Breast epithelium (tissue), 4 donors: ENCODE measurements at places on chromosomes 2 and 18. TPM values are rescaled to one million over a fixed set of nuclear protein-coding genes. Genes with fewer than 3 reads are reported as not detected.
A peak's percentile ranks its signal among the peaks of the same experiment; 100 is the strongest.

The UGT1A4 gene
- total RNA-seq, result not detected

The CDH19 gene
- total RNA-seq, result 0.64 TPM

The SERPINB3 gene
- not detected for total RNA-seq

The EN1 gene
- 1.6 TPM for total RNA-seq

The ANO7 gene
- total RNA-seq, result 0.98 TPM

The CD8B2 gene
- not detected for total RNA-seq

The EIF2AK3 gene
- 34.4 TPM for total RNA-seq

The FKBP1B gene
- 11.0 TPM for total RNA-seq

The SPRED2 gene
- 25.2 TPM for total RNA-seq

The SERPINB5 gene
- total RNA-seq, result not detected

The IL36RN gene
- total RNA-seq, result not detected

The LIMS2 gene
- 19.4 TPM for total RNA-seq

The ERCC3 gene
- 55.2 TPM for total RNA-seq

The FSIP2 gene
- 1.6 TPM for total RNA-seq

The CRYGC gene
- total RNA-seq, result not detected

DNA sequence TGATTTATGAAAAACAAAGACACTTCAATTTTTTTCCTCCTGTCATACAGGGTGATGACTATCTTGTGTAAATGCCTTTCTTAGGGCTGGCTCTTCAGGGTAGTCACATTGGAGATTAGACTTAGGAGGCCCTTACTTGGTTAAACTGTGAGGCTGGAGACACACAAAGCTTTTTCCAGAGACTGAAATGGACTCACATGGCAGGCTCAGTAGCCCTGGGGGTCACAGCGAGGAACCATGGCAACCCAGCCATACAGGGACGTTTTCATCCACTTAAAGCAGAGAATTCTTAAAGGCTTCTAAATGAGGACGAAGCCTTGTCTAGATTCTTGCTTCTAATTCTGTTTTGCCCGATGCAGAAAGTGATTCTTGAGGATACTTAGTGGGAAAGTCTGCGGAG lies 57.3 kb upstream of the ZDBF2 start:
- no peaks in the 10 kb centered on the region for H3K36me3 ChIP-seq
- DNase-seq, result no peak
- no peak overlapping the region for H3K27ac ChIP-seq
- H3K27me3 ChIP-seq, result no peaks in the 10 kb centered on the region
- H3K4me1 ChIP-seq, result no peaks in the 10 kb centered on the region
- no peak overlapping the region for H3K4me3 ChIP-seq

DNA sequence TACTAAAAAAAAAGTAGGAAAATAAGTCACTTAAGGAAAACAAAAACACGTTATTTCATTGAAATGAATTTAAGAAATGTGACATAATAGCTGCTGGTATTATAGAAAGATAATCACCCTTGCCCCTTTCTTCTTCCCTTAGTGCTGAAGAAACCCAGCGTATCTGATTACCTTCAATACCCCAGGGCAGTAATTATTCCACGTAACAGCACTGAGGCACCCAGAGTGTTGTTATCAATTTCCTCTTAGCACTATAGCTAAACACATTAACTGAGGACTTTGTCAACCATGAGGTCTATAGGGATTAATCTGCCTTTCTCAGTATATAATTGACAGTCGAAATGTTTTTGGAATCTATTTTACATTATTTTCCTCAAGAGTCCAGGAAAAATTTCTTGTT lies 180.0 kb upstream of the NXPH2 start:
- no peak for DNase-seq
- no peaks in the 10 kb centered on the region for H3K27me3 ChIP-seq
- no peak overlapping the region for H3K27ac ChIP-seq
- no peaks in the 10 kb centered on the region for H3K4me1 ChIP-seq
- H3K4me3 ChIP-seq, result no peak overlapping the region

DNA sequence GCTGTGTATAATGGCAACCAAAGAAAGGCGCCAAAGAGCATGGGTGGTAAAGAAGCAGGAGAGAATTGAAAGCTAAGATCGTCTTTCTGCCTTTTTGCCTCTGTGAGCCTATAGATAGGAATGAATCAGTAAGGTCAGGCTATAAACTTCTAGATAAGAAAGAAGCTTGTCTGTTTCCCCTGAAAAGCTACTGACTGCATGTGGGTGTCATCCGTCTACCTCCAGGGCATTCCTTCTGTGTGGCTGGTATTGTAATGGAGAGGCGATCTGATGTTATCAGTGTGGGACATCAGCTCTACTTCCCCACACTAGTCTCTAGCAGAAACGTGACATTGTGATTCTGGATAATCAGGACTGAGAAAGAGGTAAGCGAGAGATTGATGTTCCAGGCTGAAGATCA lies 63.4 kb upstream of the PLA2R1 start:
- no peak overlapping the region for H3K27ac ChIP-seq
- H3K4me1 ChIP-seq, result no peaks in the 10 kb centered on the region
- no peak overlapping the region for H3K4me3 ChIP-seq
- DNase-seq, result no peak
- H3K27me3 ChIP-seq, result no peaks in the 10 kb centered on the region
- no peaks in the 10 kb centered on the region for H3K36me3 ChIP-seq

DNA sequence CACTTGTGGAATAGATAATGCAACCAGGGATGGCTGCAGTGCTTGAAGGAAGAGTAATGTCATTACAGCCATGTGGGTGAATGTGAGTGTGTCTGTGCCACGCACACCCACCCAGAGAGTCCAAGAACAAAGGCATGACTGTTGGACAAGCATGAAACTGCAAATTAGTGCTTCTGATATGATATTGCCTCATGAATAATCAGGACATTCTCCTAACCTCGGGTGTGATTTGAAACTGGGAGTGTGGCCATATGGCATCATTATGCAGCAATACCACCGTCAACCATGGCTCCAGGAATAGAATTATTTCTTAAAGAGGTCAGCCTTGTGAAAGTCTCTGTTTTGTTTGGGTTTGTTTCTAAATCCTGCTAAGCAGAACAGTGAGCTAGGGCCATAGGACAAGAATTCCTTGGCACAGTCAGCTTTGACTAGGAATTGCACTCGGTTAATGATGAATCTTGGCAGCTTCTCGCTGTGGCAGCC lies 678.0 kb upstream of the RAB6C start:
- no peak overlapping the region for H3K4me3 ChIP-seq
- no peak overlapping the region for H3K27ac ChIP-seq
- no peaks in the 10 kb centered on the region for H3K4me1 ChIP-seq
- H3K36me3 ChIP-seq, result no peaks in the 10 kb centered on the region
- H3K27me3 ChIP-seq, result no peaks in the 10 kb centered on the region

DNA sequence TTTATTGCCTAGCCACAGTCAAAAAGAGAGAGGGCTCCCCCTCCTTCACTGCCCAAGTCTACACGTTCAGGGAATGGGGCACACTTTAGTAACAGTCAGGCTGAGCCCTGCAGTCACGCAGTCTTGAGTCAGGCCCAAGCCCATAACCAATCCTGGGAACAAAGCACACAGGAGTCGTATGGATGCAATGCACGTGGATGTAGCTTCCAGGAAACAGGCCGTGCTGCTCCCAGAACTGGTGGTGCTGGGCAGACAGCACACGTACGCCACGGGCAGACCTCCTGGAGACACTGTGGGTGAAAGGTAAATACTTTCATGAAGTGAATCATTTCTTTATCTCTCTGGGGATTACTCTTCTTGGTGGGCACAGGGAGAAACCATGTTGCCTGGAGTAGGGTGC lies 30.0 kb upstream of the MBP start:
- no peaks in the 10 kb centered on the region for H3K27me3 ChIP-seq
- H3K4me1 ChIP-seq, result no peaks in the 10 kb centered on the region
- no peaks in the 10 kb centered on the region for H3K36me3 ChIP-seq
- no peak overlapping the region for H3K27ac ChIP-seq
- no peak overlapping the region for H3K4me3 ChIP-seq

- H3K36me3 ChIP-seq, result no peaks in the 10 kb centered on the region
- DNase-seq, result no peak
- H3K4me3 ChIP-seq, result no peak overlapping the region
- H3K27ac ChIP-seq, result no peak overlapping the region
- no peaks in the 10 kb centered on the region for H3K4me1 ChIP-seq
Measured at GRCh38 chr2:225074366-225074765, 32.1 kb upstream of the DOCK10 start.

- no peaks in the 10 kb centered on the region for H3K27me3 ChIP-seq
- no peaks in the 10 kb centered on the region for H3K36me3 ChIP-seq
- H3K27ac ChIP-seq, result no peak overlapping the region
- no peak for DNase-seq
- no peak overlapping the region for H3K4me3 ChIP-seq
- H3K4me1 ChIP-seq, result no peaks in the 10 kb centered on the region
Measured at GRCh38 chr2:7971841-7972240, 710.0 kb upstream of the ID2 start.

- H3K4me1 ChIP-seq, result no peaks in the 10 kb centered on the region
- H3K4me3 ChIP-seq, result no peak overlapping the region
- H3K27ac ChIP-seq, result no peak overlapping the region
- H3K27me3 ChIP-seq, result no peaks in the 10 kb centered on the region
Measured at GRCh38 chr2:223494942-223495341, 107.2 kb downstream of the SCG2 start.

DNA sequence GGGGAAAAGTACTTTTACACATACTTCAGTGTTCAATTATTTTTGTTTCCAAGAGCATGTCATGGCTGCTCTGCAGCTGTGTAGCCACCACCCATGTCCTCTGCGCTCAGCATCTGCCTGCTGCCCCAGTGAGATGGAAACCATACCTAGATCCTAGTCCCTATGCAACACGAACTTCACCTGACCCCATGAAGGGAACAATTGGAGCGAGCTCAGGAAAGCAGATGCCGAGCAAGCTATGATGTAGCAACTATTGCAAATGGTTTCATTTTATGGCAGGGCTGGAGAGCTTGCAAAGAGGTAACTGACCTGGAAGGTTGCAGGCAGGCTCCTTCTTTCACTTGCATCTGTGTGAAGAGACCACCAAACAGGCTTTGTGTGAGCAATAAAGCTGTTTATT lies 1.3 kb upstream of the CCDC141 start:
- H3K4me1 ChIP-seq, result no peaks in the 10 kb centered on the region
- H3K36me3 ChIP-seq, result no peaks in the 10 kb centered on the region
- no peak for DNase-seq
- H3K27me3 ChIP-seq, result no peaks in the 10 kb centered on the region
- no peak overlapping the region for H3K4me3 ChIP-seq

GRCh38 chr2:152240559-152241231 lies 65.1 kb upstream of the STAM2 start:
- H3K4me1 ChIP-seq, result no peaks in the 10 kb centered on the region
- H3K36me3 ChIP-seq, result no peaks in the 10 kb centered on the region
- H3K27ac ChIP-seq, result no peak overlapping the region
- H3K27me3 ChIP-seq, result no peaks in the 10 kb centered on the region
- no peak for DNase-seq
- H3K4me3 ChIP-seq, result no peak overlapping the region

DNA sequence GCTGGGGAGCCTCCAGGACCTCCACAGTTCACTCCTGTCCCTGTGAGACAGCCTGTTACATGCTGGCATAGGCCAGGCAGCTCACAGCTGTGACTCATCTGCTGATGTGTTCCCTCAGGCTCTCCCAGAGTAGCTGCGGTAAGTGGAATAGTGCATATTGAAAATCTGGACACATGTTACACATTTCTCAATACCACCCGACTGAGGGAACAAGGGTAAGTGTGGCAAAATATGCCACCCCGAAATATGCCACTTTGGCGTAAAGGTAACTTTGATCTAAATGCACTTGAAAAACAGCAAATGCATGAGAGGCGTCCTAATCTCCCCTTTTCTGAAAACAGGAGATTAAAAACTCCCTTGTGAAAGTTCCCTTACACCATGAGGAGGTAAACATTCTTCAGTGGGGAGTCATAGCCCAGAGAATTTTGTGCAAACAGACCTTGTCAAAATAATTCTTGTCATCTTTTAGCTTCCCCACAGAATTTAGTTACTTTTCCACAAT lies 557.9 kb downstream of the CCDC85A start:
- no peaks in the 10 kb centered on the region for H3K27me3 ChIP-seq
- H3K27ac ChIP-seq, result no peak overlapping the region
- no peak overlapping the region for H3K4me3 ChIP-seq
- H3K36me3 ChIP-seq, result no peaks in the 10 kb centered on the region
- DNase-seq, result peak; percentile 21

DNA sequence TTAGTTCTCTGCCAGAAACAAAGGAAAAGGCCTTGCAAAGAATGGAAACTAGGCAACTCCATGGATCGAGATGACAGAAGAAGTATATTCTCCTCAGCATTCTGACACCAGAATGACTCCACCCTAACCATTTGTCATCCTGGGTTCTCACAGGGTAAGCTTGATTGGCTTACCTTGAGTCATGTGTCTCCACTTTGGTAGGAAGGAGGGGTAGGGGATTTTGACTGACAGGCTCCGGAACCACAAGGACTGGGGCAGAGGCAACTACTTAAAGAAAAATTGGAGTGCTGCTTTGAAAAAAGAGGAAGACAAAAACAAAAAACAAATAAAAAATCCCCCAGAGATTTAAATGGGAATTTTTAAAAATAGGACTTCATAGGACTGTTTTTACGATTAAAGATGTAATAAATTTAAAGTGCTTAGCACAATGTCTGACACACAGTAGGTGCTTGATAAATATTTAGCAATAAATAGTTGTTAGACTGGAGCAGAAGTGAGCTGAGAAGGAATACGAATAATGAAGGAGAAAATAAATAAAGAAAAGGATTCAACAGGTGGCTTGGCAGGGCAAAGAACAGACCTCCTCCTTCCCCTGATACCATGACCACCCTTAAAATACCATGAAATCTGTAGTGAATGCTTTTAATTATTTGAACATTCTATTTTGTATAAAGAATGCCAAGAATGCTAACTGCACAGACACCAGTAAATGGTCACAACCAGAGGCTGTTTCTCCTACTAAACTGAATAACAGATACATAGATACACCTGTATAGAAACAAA lies 230.2 kb downstream of the CDCA7 start:
- H3K36me3 ChIP-seq, result no peaks in the 10 kb centered on the region

GRCh38 chr2:224211181-224211480 lies 172.0 kb upstream of the SERPINE2 start:
- no peaks in the 10 kb centered on the region for H3K27me3 ChIP-seq
- no peak overlapping the region for H3K4me3 ChIP-seq
- no peak overlapping the region for H3K27ac ChIP-seq
- no peak for DNase-seq
- no peaks in the 10 kb centered on the region for H3K36me3 ChIP-seq

DNA sequence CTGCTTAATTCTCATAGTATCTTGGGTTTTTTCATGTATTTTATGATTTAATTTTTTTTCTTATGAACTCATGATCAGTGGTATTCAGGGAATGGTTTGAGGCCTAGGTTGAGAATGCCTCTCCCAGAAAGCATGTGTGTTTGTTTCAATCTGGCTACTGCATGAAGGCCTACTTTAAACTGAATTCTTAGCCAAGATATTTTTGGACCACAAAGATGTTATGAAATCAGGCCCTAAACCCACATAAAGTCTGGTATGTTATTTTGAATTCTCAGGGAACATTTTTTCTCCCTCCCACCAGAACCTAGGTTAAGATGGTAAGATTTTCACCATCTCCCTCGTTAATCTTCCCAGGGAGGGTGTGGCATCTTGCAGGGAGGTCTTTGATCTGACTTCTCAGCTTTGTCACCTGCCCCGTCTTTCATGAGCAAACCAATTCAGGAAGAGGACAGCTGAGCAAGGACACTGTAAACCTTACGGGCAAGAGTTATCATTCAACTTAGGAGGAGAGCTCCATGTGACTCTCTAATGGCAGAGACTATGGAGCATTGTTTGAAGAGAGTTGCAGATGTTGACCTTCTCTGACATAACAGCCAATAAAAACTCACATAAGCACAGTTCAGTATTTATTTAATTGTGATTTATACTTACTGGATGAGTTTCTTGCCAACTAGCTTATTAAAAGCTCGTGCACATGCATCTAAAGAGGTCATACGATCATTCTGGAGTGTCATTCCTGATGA lies 21.3 kb upstream of the ACKR3 start:
- DNase-seq, result no peak
- no peak overlapping the region for H3K4me3 ChIP-seq
- no peaks in the 10 kb centered on the region for H3K27me3 ChIP-seq
- no peaks in the 10 kb centered on the region for H3K4me1 ChIP-seq
